Urinary bladder (tissue), 4 donors: ENCODE measurements at places on chromosomes 5 and 9. TPM values are rescaled to one million over a fixed set of nuclear protein-coding genes. Genes with fewer than 3 reads are reported as not detected.

DNAJC21 gene
- 38.1 TPM for polyA plus RNA-seq

SVEP1 gene
- polyA plus RNA-seq = 7.7 TPM

SPATA6L gene
- polyA plus RNA-seq = 1.2 TPM

MYOZ3 gene
- 1.5 TPM for polyA plus RNA-seq

SV2C gene
- 0.56 TPM for polyA plus RNA-seq

GRCh38 chr5:138438724-138439476, at the start of gene REEP2:
TSS of gene REEP2 (plus strand) at chr5:138439057. CDS start at chr5:138439209, 152 bp downstream.
- DNase-seq = no peak

DNA sequence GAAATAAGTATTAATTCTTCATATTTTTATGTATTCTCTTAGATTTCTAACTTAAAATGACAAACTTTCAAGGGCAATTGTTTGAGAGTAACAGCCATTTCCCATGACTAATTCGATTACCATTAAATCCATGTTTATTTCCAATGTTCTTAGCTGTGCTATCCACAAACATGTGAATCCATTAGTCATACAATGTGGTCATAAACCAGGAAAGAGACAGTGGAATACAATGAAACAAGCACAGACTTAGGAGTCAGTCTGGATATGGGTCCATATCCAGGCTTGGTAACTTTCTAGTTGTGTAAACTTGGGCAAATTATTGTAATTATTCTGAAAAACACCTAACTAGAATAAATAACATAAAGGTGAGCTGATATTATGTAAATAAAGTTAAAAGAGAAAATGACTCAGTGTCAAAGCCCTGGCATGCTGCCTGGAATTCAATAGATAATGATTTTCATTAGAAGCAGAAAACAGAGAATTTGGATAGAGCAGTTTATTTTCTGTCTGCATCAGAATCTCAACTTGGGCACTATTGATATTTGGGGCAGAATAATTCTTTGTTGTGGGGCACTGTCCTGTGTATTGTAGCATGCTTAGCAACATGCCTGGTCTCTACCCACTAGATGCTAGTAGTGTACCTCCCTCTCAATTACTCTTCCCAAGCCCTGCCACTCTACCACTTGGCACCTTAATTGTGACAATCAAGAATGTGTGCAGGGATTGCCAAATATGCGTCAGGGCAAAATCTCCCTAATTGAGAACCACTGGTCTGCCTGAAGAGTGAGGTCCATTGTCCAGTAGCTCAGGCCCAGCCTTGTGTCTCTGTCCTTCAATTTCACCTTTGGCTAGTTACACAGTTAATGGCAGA, 44.7 kb upstream of the SLC27A6 start:
- DNase-seq = no peak

- no peak for DNase-seq
These were observed 54.2 kb upstream of the IRX4 start for GRCh38 chr5:1936901-1937300.

- no peak for DNase-seq
These were observed 325.3 kb upstream of the GRAMD2B start for GRCh38 chr5:126097876-126098275.

DNA sequence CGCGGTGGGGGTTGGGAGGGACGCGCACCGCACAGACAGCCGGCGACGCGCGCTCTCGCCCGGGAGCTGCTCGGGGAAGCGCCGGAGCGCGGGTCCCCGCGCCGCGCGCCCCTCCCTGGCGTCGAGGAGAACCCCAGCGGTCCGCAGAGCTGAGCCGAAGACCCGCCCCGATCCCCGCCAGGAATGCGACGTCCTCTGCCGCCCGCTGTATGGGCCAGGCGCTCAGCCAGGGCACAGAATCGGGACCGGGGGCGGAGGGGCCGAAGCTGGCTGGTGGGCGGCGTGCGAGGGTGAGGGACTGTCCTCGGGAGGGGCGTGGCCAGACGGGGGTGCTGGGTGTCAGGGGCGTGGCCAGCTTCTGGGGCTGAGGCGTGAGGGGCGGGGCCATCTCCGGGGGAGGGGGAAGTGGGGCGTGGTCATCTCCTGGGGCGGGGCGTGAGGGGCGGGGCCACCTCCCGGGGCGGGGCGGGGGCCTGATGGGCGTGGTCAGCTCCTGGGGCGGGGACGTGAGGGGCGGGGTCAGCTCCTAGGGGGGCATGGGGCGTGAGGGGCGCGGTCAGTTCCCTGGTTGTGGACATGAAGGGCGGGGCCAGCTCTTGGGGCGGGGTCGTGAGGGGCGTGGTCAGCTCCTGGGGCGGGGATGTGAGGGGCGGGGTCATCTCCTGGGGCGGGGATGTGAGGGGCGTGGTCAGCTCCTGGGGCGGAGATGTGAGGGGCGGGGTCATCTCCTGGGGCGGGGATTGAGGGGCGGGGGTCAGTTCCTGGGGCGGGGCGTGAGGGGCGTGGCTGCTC, 965 bp downstream of the PTGDS start:
- DNase-seq = no peak

GRCh38 chr9:17009071-17009470, 125.8 kb upstream of the CNTLN start:
- DNase-seq = no peak

GRCh38 chr9:109766351-109766750, 13.6 kb upstream of the PALM2AKAP2 start:
- no peak for DNase-seq

DNA sequence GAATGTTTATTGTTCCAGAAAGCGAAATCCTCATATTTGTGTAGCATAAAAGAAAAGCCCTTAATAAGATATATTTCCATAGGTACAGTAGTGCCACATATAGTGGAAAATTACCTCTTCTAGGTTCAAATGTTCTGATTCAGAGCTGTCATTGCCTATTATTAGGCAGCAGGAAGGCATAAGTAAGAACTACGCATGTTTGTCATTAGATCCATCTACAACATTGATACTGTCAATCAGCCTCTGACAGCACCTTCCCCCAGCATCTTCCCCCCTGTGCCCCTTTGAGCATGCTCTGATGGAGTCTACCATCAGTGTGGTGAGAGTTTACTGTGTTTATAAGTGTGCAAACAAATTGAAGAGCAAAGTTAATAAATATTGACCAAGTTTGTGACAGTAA, 816.1 kb downstream of the TLE4 start:
- DNase-seq = no peak

- no peak for DNase-seq
These were observed 107.7 kb upstream of the DAPK1 start for GRCh38 chr9:87389936-87390335.

DNA sequence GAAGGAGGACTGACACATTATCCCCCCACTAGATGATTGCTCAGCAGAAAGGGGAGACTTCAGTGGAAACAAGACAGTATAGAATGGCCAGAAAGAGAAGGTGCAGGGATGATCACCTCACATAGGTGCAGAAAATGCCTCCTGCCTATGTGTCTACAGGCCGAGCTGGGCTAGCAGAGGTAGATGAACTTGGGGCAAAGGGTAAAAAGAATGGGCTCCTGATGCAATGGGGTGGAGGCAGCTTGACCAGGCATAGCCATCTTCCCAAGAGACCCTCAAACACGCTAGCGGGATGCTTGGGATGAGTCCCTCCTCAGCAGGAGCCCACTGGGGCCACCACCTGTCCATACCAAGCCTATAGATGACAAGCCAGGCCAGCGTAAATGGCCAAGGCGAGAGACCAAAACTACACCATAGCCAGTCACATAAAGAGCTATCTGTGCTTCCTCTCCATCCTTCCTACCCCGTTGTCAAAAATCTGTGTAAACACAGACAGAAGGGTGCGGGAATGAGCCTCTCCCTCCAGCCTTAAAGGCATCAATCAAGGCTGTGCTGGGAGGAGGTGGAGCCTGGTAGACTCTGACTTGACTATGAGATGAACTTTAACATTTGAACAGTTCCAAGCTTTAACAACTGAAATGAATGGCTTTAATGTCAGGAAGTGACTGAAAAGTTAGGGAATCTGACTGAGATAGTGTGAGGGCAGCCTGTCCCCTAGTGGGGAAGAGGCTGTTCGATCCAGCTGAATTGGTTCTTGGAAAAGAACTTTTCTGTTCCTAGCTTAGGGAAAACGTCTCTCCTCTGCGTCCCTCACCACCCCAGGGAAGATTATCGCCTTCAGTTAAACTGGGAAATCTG, 10.4 kb downstream of the C9orf152 start:
- DNase-seq = no peak

DNA sequence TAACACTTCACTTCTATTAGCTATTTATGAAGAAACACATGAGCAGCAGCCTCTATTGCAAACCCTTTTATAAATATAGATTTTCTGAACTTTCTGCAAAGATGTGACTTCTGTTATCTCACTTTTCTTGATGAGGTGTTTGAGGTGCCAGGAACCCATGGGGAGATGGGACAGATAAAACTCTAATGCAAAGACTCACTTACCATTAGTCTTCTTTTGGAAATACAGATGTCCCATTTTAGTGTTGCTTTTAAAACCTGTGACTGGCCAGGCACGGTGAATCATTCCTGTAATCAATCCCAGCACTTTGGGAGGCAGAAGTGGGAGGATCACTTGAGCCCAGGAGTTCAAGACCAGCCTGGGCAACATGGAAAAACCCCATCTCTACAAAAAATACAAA, 171.3 kb upstream of the GAS1 start:
- no peak for DNase-seq

DNA sequence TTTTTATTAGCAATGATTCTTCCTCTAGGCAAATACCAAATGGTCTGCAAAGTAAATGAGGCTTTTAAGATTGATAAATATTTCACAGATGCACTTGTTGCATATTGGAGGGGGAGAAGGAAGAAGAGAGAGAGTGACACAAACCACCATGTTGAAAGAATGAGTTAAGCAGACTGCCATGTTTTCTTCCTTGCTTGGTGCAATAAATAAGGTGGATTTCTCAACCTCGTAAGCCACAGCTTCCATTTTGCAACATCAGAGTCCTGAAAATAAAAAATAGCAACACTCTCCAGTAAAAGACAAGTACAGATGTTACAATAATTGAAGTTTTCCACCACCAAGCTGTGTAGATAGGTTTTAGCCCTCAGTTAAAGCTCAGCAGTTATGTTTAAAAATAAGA, 202.9 kb downstream of the SGCD start:
- no peak for DNase-seq

GRCh38 chr9:3502560-3503398, 23.0 kb downstream of the RFX3 start:
- no peak for DNase-seq

DNA sequence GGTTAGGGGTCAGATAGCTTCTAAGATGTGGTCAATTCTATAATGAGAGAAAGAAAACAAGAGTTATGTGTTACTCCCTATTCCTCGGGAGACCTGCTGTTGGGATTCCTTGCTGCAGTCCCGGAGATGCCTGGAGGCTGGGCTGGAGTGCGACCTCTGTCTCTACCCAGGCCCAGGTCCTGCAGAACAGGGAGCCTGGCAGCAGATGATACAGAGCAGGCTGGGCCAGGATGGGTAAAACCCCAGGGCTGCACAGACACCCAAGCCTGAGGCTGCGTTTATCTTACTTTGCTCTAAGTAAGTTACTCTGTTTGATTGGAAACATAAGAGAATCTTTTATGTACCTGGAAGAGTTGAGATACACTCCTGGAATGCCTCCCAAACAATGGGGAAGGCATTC, 26.9 kb upstream of the FAM120AOS start:
- no peak for DNase-seq

DNA sequence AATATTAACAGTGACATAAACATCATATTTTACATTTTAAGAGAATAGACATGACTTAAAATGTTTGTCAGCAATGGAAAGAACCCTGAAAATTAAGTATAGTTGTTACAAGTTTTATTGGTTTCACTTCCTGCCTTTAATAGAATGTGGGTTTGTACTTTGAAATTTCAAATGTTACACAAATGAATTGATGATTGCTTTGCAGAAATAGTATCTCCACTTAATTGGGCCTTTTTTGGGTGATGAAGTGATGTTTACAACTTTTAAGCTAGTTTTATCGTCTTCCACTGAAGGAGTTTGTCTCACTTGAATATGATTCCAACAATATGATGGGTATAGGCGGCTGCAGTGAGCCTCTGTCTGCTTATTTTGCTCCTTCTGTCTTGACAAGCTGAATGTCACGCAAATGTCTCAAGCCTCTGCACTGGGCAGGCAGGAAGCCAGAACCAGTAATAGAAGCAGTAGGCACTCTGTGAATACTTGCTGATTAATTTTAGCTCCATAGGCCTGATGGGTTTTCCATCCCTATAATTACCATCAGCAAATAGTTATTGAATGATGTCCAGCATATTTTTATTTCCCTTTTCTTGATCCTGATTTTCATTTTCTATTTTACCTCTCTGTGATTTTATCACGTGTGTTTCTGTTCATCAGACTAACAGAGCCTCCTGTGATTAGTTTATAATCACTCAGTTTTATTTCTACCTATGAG, 10.6 kb upstream of the NR3C1 start:
- no peak for DNase-seq

GRCh38 chr9:98129451-98129881, 10.4 kb upstream of the TRIM14 start:
- DNase-seq = no peak

DNA sequence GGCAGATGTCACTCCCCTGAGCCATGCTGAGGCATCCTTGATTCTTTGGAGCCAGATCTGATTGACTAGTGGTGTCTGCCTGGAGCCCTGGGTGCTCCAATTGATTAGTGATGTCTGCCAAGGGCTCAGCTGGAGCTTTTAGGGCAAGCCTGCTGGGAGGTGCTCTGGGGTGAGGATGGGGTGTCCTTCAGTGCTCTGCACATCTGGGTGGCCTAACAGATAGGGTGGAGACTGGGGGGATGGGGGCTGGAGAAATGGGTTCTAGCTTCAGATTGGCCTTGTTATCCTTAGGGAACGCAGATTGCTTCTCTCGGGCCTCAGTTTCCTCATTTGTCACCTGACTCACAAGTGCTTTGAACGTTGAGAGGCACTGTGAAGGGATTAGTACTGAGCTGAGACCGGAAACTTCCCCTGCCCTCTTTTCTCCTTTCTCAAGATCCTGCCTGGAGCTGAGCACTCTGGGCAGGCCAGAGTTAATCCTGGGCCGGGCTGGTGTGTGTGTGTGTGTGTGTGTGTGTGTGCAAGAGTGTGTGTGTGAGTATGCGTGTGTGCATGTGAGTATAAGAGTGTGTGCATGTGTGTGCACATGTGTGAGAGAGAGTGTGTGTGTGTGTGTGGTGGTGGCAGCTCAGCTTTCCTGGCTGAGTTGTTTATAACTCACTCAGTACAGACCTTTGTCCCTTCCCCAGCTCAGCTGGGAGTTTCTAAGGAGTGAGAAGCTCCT, 5.6 kb upstream of the IER5L start:
- no peak for DNase-seq

DNA sequence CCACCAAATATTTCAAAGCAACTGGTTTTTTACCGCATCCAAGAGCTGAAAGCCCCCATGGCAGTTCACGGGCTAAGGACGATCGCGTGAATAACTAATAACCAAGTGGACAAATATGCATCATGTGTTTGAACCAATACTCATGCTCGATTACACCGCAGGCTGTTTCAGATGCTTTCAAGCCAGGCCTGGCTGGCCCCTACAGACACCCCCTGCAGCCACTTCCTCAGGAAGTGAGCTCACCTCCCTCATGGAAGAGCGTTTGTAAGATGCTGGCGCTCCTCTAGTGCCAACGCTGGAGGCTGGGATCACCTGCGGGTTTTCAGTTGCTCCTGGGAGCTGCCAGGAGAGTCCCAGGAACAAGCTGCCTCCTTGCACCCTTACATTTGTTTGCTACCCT, 53.9 kb upstream of the PTCH1 start:
- DNase-seq = no peak
